AG09319 (cell line): ENCODE measurements at places on chromosomes 2 and 18.

DNA sequence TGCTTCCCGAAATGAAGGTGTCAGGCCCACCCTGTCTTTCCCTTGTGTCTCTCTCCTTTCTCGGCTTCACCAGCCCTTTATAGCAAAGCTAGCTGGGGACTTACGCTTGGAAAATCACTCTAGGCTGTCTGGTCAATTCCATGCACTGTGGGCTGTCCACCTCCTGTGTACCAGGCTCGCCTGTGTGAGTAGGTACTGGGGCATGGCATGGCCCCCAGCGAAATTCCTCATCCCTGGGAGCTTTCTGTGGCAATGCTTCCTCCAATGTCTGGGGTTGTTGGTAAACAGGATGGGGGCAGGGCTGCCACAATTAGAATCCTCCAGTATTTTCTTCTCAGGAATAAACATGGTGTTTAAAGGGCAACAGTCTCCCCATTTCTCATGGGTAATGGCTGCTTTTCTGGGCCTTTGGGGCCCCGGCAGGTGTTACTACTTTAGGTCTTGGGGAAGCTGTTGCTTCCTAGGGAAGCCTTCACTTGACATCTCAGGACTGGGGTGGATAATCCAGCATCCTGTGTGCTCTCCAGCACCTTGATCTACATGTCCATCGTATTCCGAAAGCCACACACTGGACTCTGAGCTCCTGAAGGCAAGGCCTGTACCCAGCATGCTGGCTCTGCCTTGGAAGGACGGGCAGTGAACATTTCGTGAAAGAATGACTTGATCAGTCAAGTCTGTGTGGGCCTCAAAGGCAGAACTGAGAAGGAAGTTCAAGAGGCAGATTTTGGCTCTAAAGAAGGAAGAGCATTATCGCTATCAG lies 21.1 kb downstream of the RHOB start:
- DNase-seq, result no peak

- DNase-seq, result no peak
These were observed 216.0 kb upstream of the HAAO start for GRCh38 chr2:43008388-43008787.

DNA sequence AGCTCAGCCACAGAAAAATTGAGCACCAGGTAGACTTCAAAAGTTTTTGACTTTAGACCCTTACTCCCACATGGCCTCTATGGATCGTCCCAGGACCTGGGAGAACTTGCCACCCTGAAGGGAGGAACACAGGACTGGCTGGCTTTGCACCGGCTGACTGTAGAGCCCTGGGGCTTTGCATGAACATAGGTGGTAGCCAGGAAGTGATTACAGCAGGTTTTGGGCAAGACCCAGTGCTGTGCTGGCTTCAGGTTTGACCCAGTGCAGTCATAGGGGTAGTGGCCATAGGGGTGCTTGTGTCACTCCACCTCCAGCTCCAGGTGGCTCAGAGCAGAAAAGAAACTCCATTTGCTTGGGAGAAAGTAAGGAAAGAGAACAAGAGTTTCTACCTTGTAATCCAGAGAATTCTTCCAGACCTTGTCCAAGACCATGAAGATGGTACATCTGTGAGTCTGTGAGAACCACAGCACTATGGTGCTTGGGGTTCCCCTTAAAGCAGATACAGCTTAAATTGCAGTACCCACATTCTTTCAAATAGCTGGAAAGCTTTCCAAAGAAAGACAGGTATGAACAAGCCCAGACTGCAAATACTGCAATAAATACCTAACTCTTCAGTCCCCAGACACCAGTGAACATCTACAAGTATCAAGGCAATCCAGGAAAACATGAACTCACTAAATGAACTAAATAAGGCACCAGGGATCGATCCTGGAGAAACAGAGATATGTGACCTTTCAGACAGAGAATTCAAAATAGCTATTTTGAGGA lies 13.0 kb upstream of the SESTD1 start:
- DNase-seq, result no peak

GRCh38 chr2:105143467-105144151 lies 97.9 kb upstream of the GPR45 start:
- no peak for DNase-seq

DNA sequence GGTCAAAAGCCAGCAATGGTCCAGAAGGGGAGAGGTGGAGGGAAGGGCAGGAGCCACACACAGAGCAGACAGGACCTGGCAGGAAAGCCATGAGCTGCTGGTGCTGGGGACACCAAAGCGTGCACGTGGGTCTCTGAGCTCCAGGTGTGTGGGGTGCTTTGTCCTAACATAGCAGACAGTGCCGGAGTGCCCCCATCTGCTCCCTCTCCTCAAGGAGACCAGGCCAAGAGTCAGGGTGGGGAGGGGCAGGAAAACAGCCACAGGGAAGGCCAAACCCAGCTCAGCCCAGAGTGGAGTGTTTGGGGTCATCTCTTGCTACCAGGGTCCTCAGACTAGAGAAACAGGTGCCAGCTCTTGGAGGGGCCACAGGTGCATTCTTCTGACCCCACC lies 4.2 kb upstream of the GPC1 start:
- DNase-seq, result no peak

DNA sequence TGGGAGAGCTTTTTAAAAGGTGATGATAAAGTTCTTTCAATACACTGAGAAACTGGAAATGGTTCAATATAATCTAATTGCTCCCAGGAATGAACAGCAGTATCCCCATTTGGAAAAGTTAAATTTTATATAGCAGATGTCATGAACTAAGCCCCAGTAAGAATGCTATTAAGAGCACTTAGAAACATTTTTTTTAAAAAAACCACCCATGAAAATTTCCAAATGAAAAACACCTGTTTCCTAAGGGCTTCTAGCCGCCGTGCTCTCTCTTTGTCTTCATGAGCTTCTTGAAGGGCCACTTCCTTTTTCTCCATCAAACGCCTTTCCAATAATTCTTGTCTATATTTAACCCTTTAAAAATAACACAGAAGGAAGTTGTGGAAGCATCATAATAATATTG lies 77.0 kb downstream of the UPP2 start:
- no peak for DNase-seq

DNA sequence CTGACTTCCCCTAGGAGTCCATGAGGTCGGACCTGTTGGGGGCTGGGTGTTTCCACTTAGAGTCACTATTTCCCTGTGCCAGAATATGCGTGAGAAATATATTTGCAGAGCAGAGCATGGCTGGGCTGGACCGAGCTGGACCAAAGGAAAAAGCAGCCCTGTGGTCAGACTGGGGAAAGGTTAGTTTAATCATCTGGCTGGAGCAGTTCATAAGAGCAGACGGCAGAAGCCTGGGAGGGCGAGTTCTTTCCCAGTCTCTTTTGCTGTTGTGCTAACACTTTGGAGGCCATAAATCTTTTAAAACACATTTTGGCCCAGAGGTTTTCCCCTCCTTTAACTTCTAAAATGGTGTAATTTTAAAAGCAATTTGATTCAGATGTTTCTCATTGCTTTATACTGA lies 66.5 kb downstream of the GLI2 start:
- DNase-seq, result no peak

DNA sequence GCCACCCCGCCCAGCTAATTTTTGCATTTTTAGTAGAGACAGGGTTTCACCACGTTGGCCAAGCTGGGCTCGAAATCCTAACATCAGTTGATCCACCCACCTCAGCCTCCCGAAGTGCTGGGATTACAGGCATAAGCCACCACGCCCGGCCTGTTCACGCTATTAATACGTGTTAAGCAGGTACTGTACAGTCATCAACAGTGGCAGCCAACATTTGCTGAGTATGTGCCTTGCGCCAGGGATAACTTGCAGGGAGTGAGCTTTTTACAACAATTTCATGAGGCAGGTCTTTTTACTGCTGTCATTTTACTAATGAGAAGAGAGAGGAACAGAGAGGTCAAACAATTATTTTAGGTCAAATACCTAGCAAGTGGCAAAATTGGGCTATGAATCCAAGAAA lies 115.2 kb downstream of the AP1S3 start:
- DNase-seq, result no peak

DNA sequence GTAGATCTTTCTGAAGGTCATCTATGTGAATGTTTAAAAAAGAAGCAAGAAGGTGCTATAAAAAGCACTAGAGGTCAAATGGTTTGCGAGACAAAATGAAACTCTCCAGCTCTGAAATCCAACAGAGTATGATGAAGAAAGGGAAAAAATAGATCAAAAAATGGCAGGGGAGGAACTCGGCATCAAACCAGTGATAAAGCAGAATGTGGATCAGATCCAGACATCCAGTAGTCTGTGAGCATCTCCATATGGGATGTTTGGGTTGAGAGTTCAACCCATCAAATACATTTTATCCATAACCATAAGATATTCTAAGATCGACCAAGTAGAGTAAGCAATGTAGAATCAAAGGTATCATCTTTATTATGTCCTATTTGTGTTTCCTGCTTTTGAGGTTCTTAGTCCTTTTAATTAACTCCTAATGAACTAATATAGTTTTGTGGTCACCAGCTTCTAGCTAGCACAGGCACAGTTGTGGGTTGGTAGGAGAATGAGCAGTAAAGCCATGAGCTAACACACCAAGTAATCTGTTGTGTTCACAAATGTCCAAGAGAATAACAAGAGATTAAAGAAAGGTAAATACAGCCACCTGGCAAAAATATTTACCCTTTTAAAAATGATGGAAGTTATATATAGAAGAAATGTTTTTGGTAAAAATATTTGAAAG lies 160.9 kb downstream of the NEDD4L start:
- no peak for DNase-seq
